ENCODE measurements at places on chromosomes 11 and 22. TPM values are rescaled to one million over a fixed set of nuclear protein-coding genes. Genes with fewer than 3 reads are reported as not detected.

GRCh38 chr11:122852796-122853160 lies 14.5 kb downstream of the CRTAM start:
- no peak for DNase-seq

- DNase-seq, result no peak
Observed at GRCh38 chr11:75593286-75593915, 31.3 kb downstream of the SERPINH1 start.

DNA sequence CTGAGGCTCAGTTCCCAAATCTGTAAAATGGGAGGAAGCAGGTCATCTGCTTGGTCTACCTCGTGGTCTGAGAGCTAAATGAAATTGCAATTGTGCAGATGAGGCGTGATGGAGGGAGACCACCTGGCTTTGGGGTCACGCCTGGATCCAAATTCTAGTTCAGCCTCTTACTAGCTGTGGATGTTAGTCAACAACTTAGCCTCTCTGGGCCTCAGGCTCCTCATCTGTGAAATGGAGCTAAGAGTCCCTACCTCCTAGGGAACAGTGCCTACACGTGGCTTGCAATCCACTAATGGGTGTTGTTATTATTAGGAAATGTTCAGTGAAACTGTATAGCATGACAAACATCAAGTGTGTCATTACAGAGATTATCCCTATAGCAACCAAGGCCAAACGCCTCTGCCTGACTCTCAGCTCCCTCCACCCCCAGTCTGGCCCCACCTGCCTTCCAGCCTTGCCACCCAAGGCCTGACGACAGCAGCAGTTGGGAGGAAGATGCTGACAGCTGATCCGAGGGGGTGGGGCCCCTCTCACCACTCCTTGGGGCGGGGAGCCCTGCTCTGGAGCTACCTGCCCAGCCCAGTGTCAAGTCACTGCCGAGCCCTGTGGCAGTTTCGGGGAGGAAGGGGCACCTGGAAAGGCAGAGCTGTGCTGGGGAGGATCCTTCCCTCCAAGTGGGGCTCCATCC lies 1.7 kb upstream of the RHOD start:
- peak; percentile 75 for DNase-seq

GRCh38 chr11:102546923-102547471 lies 16.4 kb upstream of the MMP7 start:
- peak; percentile 95 for DNase-seq

GRCh38 chr11:108790501-108791299 lies 125.8 kb downstream of the DDX10 start:
- no peak for DNase-seq

DNA sequence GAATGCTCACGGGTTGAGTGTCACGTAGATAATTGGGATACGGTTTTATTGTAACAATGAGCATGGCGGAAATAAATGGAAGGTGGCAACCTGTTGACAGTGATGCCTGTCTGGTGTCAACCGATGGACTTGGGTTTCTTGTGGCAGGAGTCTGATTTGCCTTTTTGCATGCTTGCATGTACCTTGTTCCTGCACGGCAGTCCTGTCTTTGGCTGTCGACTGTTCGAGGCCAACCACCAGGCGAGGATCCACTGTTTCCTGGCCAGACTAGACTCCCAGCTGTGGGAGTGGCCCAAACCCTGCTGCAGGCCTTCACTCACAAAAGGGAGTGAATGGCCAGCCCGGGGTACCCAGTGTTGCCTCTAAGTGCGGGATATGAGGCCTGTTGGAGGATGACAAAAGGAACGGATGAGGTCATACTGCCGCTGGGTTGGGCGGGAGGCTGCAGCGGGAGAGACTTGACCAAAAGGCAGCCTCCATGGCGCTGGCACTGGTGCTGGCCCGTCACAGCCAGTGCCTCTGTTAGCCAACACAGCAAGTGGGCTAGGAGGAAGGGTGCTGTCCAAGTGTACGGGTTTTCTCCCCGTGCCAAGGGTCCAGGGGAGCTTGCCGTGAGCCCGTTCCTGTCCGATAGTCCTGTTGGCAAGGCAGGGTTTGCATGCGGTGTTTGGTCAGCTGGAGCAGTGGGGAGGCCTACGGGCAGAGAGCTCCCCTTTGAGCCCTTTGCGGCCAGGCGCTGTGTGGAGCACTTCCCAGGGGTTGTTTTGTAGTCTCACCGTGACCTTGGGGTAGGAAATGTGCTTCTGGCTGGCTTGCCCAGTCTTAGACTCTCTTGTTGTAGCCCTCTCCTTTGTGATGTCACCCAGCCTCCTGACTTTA lies 974 bp downstream of the DGCR8 start:
- DNase-seq, result peak; percentile 30

GRCh38 chr22:24070553-24070952 lies 59.4 kb downstream of the CABIN1 start:
- DNase-seq, result no peak

DNA sequence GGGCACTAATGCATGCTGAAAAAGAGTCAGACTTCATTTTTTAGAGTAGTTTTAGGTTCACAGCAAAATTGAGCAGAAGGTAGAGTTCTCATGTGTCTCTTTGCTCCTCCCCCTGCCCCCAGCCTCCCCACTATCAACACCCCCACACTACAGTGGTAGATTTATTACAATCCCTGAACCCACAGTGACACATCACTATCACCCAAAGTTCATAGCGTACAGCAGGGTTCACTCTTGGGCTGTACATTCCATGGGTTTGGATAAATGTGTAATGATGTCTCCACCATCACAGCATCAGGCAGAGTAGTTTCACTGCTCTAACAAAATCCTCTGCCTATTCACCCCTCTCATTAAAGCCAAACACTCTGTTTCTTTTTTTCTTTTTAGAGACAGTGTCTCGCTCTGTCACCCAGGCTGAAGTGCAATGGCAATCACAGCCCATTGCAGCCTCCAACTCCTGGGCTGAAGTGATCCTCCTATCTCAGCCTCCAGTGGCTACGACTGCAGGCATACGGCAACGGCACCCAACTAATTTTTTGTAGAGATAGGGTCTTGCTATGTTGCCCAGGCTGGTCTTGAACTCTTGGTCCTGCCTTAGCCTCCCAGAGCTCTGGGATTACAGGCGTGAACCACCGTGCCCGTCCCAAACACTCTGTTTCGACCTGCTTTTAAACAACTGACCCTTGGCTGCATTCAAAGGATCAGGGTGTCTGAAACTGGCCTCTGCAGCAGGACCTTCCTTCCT lies 4.1 kb downstream of the BEST1 start:
- DNase-seq, result no peak

GRCh38 chr22:36900225-36900624 lies 13.2 kb upstream of the CSF2RB start:
- no peak for DNase-seq

GRCh38 chr11:117071344-117071787 lies 26.9 kb downstream of the SIK3 start:
- DNase-seq, result peak; percentile 72

- peak; percentile 58 for DNase-seq
Observed at GRCh38 chr11:5004424-5005274, 10.0 kb downstream of the OR51L1 start.

GRCh38 chr22:27634043-27634740 lies 167.4 kb downstream of the MN1 start:
- no peak for DNase-seq

DNA sequence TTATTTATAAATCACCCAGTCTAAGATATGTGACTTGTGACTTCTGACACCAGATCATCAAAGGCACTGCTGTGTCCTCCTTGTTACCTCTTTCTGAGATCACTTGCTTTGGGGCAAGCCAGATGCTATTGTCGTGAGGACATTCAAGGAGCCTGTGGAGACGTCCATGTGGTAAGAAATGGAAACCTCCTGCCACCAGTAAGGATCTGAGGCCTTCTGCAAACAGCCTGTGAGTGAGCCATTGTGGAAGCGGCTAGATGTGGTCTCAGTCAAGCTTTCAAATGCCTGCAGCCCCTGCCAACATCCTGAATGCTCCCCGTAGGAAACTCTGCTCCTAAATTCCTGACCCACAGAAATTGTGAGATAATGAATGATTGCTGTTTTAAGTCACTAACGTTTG lies 11.7 kb upstream of the RDX start:
- no peak for DNase-seq

- DNase-seq, result no peak
Observed at GRCh38 chr11:105071089-105071732, 26.1 kb upstream of the CARD16 start.

GRCh38 chr22:47250995-47251765 lies 488.7 kb downstream of the TBC1D22A start:
- DNase-seq, result no peak

- peak; percentile 57 for DNase-seq
Observed at GRCh38 chr11:122633219-122633829, 22.2 kb upstream of the UBASH3B start.

The SERPIND1 gene
- not detected for total RNA-seq

The ZNF280A gene
- total RNA-seq, result not detected

The DNAJB7 gene
- total RNA-seq, result not detected

The CSNK2A3 gene
- total RNA-seq, result 3.1 TPM

The TSKU gene
- total RNA-seq, result 13.5 TPM

The OSBP2 gene
- total RNA-seq, result 1.5 TPM

The APOBEC3B gene
- total RNA-seq, result 0.15 TPM

The TMEM9B gene
- total RNA-seq, result 52.4 TPM

The FAT3 gene
- 1.9 TPM for total RNA-seq

The CEP126 gene
- total RNA-seq, result 3.8 TPM

The OR52A1 gene
- not detected for total RNA-seq

The RIC3 gene
- total RNA-seq, result 6.1 TPM

The CABP7 gene
- not detected for total RNA-seq

The SLCO2B1 gene
- 60.3 TPM for total RNA-seq

Data from renal cortical epithelial cell (primary cell).